ENCODE measurements at places on chromosomes 2 and 18.

GRCh38 chr2:159441182-159441581, 154.7 kb upstream of the WDSUB1 start:
- DNase-seq, result no peak

DNA sequence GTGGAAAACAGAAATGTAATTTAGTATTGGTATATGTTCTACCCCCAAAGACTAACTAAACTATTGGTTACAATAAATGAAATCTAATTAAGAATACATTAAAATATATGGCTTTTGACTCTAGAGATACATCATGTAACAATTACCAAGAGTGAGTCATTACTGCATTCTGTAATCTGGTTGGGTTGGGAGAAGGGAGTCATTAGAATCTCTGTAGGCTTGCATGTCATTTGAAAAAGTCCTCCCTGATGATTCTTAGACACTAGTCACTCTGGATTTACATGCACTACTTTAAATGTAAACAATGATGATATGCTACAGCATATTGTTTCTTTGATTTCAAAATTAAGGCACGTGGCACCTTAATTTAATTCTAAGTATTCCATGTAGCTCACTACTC, 293.4 kb upstream of the CHST9 start:
- no peak for DNase-seq

- DNase-seq, result no peak
These were observed 196.4 kb downstream of the ARL4C start for GRCh38 chr2:234300391-234300925.

- DNase-seq, result no peak
These were observed 166.1 kb upstream of the OTX1 start for GRCh38 chr2:62884514-62884913.

GRCh38 chr18:9619545-9619944, 5.2 kb upstream of the PPP4R1 start:
- no peak for DNase-seq

- DNase-seq, result no peak
These were observed 372.8 kb upstream of the RND3 start for GRCh38 chr2:150860301-150860700.

DNA sequence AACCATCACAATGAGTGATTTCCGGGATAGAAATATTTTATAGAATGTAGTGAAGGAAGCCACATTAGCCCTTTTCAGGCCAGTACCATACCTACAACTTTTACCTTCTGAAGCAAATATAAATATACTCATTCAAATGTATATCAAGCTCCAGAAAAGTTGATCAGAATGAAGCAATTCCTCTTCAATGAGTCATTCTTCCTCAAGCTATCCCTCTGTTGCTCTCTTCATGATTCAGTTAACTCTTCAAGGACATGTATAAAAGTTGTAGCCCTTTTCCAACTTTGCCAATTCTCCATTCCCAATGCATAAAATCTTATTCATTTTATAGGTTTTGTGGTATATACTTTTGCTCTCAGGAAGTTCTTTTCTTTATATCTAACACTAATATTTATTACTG, 242.1 kb upstream of the RGPD4 start:
- no peak for DNase-seq

GRCh38 chr2:33033606-33034081, 86.9 kb downstream of the LTBP1 start:
- DNase-seq, result no peak

GRCh38 chr2:45896311-45896710, 244.8 kb downstream of the PRKCE start:
- no peak for DNase-seq

DNA sequence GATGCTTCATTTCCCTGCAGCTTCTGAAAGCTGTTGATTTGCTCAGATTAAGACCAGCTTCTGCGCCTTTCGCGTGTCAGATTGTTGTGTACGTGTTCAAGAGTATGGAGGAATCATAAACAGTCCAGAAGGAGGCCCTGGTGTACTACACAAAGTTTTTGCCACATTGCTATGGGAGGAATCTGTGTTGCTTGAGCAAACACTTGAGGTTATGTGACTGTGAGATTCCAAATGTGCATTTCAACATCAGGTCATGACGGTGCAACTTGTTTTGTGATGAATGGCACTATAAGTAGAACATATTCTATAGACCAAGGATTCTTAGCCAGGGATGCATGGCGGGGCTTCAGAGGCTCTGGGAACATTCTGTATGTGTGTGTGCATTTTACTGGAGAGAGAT, 35.0 kb downstream of the SRSF7 start:
- no peak for DNase-seq

DNA sequence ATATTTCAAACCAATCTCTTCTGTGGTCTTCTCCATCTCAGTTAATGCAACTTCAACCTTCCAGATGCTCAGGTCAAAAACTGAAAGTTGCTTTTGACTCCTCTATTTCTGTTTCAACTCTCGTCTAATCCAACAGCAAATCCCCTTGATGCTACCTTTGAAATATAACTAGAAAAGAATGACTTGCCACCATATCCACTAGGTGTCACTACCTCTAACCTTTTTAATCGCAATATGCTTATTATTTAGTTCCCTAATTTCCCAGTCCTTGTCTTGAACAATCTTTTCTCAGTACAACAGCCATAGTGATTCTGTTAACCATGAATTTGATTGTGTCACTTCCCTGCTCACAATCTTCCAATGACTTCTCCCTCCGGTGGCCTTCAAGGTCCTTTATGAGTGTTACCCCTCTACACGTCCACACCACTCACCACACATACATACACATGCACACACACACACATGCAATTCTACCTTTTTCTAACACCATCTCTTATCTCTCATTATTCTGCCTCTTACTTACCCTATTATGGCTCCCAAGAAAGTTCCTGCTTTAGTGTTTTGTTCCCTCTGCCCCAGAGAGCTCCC, 245.5 kb upstream of the KCNJ3 start:
- DNase-seq, result no peak

- no peak for DNase-seq
These were observed 40.8 kb downstream of the PAPOLG start for GRCh38 chr2:60796573-60797509.

- no peak for DNase-seq
These were observed 1.1 kb downstream of the CHN1 start for GRCh38 chr2:175003875-175004729.

DNA sequence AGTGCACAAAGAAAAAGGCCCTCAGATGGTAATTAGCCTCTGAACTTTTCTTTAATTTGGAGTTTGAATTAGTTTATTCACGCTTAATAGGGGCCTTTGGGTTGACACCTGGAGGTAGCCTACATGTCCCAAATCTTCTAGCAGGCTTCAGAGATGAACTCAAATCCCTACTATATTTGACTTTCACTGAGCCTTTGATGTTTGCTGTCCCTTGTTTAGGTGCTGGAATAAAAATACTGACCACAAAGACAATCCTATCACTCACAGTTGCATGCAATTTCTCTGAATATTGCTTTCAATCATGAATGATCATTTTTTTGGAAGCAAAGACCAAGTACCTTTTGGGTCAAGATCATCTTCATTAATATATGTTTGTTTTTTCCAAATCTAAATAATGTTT, 564.0 kb upstream of the FANCL start:
- no peak for DNase-seq

DNA sequence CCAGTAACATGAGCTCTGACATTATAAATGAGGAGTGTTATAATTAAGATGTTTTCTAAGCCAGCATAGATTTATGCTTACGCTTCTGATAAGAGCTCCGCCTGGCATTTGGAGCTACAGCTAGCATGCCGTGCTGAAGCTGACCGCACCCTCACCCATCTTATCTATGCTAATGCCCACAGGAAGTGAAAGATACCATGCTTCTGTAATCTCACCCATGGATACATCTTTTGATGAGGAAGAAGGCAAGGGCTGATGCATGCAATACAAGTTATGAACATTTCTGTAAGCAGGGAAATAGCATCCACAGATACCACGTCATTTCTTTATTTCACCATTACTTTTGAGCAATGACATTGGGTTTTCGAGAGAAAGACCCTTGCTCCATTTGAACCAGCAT, 82.3 kb downstream of the ARL4C start:
- no peak for DNase-seq
